ENCODE measurements at places on chromosomes 6 and 20.

GRCh38 chr6:31711233-31711632 is 3.9 kb upstream of the LY6G6D start:
- DNase-seq, result no peak

- DNase-seq, result peak; percentile 56
These were observed at the start of gene CCN2 for GRCh38 chr6:131950767-131951575. Gene CCN2, minus strand, starts transcription at chr6:131951372. Its CDS starts 200 bp downstream, at chr6:131951172.

DNA sequence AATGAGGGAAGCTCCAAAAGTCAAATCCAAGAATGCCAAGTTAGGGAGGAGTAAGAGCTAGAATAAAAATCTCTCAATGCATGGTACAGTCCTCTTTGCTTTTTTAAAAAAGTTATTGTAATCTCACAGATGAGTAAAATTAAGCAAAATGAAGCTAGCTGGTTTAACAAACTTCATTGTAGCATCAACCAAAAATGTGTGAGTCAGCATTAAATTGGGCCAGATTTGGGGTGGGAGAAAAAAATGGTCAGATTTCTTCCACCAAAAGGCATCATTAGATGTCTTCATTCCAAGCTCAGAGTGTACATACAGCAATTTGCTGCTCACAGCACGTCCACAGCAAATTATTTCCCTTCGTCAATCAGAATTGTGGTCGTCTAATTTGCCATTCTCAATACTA is 441.5 kb upstream of the FLRT3 start:
- DNase-seq, result no peak

DNA sequence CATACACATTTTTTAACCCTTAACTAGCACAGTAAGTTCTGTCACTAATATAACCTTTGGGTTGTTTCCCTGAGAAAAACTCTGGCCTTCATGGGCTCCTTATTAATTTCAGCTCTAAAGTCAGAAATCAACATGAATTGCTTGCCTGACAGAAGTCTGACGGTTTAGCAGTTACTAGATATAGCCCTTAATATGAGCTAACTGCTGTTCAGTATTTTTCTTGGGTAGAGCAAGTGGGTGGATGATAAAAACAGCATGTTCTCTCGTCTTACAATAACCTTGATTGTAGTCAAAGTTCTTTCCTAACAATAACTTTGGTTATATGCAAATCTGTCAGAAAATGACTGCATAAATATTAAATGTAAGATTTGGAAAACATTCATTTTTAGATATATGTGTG is 81.0 kb downstream of the SH3BGRL2 start:
- no peak for DNase-seq

DNA sequence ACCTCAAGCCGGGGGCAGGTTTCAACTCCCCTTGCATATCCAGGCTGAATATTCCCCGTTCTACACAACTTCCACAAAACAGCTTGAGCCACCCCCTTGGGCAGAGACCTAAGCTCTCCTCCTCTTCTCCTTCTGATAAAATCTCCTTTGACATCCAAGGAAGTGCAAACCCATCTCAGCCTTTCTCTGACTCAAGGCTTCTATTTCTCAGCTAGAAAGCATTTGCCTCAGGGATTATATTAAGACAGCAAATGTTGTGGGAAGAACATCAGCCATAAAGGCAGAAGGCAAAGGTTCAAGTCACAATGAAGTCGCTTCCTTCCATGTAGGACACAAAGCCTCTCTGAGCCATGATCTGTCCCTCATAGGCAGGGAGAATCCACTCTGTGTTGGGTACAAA is 386.6 kb upstream of the ARID1B start:
- no peak for DNase-seq

- DNase-seq, result no peak
These were observed 21.8 kb upstream of the SRF start for GRCh38 chr6:43149265-43149664.

- DNase-seq, result no peak
These were observed 13.4 kb downstream of the ZNF318 start for GRCh38 chr6:43355862-43356590.

DNA sequence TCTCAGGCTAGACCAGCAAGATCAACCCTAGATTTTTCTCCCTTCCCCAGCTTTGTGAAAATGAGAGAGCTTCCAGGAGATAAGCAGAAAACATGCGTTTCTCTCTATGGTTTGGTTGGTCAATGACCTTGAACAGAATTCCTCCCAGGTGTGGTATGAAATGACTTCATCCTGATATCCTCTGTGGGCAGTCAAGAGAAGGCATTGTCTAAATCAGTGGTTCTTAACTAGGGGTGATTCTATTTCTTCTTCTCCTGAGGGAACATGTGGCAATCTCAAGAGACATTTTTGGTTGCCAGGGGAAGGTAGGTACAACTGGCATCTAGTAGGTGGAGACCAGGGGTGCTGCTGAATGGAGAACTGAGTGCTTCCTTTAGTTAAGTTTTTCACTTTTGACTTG is 12.4 kb downstream of the IFT52 start:
- no peak for DNase-seq

DNA sequence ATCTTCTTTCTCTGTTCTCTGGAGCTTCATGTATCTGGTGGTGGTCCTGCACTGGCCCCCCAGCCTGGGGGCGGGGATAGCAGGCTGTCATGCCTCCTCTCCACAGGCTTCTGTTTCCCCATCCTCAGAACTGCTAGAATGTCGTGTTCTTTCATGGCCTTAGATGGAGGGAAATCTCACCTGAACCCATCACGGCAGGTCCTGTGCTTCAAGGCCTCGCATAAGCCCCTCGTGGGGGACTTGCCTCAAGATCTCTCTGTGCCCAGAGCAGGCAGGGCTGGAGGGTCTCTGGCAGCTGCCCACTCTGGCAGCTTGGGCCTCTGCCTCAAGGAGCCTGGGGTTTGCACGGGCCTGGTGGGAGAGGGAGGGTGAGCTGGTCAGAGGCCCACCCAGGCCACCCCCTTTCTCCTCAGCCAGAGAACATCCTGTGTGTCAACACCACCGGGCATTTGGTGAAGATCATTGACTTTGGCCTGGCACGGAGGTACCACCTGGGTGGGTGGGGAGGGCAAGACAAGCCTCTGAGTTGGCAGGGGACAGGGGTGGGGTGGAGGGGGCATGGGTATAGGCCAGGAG is 11.3 kb downstream of the MYLK2 start:
- DNase-seq, result no peak

GRCh38 chr6:137571854-137572253 is 77.7 kb upstream of the OLIG3 start:
- DNase-seq, result peak; percentile 27

DNA sequence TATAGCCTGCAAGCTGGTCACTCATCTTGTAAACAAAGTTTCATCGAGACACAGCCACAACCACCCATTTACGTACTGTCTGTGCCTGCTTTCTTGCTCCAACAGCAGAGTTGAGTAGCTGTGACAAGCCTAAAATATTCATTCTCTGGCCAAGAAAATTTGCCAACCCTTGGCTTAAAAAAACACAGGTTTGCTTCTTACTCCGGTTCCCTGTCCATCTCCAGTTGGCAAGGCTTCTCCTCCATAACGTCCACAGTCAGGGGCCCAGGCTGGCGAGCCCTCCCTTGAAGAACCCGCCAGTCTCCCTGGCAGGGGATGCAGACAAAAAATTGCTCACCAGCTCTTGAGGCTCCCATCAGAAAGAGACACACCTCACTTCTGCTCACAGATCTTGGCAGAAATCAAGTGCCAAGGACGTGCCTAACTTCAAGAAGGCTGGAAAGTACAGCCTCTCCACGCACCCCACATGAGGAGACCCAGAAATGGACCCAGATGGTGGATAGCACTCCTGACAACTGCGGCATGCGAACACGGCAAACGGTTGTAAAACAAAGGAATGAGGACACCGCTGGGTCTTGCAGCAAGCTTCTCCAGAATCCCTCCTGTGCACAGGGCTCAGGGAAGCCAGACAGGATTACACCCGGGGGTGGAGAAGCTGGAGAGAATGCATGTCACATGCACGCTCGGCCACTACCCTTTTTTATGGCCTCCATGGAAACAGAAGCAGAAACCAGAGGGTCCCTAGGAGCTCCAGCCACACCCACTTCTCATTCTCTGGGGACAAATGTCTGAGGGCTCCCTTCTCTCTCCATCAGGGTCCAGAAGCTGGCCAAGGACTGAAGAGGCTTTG is 59.8 kb upstream of the SIRPA start:
- no peak for DNase-seq

DNA sequence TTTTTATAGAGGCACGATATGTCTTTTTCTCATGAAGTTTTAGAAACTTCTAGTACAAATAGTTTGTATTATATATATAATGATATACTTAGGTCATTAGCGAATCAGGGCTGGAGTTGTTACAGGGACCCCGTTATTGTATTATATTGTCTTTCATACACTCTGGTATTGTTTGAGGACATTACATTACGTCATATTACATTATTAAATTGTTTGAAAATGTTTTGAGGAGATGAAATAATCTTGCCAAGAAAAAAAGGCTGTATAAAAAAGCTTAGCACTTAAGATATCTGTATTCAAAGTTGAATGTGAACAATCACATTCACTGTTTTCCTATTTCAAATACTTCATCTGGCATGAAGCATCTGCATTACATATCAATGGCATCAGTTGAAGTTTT is 239.6 kb upstream of the ASCC3 start:
- DNase-seq, result no peak

GRCh38 chr6:132866762-132867449 is 52.5 kb downstream of the RPS12 start:
- no peak for DNase-seq

DNA sequence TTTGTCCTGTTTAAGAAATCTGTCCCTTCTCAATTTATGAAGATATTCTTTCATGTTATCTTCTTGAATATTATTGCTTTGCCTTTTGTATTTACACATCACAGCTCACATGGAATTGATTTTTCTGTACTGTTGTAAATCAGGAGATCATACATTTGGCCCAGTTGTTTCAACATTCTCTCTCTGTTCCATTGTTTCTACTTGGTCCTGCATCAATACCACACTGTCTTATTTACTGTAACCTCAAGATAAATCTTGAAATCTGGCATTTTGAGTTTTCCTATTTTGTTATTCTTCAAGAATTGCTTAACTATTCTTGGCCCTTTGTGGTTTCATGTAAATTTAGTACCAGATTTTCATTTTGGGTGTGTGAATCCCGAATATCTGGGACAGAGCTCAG is 121.7 kb upstream of the CCN2 start:
- no peak for DNase-seq

GRCh38 chr6:28589957-28590349 is 64.3 kb downstream of the GPX5 start:
- no peak for DNase-seq

- DNase-seq, result no peak
These were observed 81.5 kb downstream of the HAO1 start for GRCh38 chr20:7858734-7859250.

- no peak for DNase-seq
These were observed 55.7 kb upstream of the PRND start for GRCh38 chr20:4666001-4666479.

GRCh38 chr20:62015540-62016288 is 50.0 kb downstream of the TAF4 start:
- DNase-seq, result no peak

DNA sequence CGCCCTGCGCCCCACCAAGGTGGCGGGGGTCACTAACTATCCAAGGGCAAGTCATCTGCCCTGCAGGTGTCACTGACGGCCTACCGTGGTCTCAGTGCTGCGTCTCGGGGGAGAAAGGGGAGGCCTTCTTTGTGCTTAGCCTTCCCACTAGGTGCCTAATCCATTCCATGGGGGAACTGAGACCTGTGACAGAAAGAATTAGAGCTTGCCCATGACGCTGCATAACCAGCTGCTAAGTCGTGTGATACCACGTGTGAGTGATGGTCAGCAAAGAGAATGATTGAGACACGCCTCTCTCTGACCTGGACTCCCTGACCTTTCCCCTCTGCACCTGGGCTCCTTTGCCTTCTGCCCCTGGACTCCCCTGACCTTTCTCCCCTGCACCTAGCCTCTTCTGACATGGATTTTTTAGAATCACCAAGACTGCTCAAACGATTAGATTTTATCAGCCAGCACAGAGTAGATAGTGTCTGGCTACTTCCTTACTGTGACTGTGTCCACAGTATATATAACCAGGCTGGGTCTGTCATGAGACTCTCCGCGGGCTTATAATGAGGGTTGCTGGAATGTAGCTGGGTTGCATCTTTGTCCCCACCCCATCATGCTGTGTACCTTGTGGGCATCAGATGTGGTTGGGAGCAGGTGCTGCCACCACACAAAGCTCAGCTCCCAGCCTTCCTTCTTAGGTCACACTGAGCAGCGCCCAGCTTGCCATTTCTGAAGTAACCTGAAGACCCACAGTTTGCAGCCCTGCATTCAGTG is 140.6 kb downstream of the TMEM242 start:
- no peak for DNase-seq

DNA sequence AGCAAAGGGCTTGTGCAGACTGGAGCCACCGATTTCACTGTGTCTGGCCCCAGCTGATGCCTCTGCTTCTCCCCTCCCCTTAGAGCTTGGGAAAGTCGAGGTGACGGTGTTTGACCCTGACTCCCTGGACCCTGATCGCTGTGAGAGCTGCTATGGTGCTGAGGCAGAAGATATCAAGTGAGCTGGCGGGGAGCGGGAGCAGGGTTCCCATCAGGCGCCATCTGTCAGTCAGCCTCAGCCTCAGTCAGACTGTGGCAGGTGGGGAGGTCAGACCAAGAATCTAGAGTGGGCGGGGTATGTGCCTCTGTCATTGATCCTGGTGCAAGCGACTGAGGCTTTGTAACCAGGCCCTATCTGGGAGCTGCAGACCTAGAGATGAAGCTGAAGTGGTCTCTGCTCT is 5.5 kb downstream of the ERGIC3 start:
- DNase-seq, result no peak

DNA sequence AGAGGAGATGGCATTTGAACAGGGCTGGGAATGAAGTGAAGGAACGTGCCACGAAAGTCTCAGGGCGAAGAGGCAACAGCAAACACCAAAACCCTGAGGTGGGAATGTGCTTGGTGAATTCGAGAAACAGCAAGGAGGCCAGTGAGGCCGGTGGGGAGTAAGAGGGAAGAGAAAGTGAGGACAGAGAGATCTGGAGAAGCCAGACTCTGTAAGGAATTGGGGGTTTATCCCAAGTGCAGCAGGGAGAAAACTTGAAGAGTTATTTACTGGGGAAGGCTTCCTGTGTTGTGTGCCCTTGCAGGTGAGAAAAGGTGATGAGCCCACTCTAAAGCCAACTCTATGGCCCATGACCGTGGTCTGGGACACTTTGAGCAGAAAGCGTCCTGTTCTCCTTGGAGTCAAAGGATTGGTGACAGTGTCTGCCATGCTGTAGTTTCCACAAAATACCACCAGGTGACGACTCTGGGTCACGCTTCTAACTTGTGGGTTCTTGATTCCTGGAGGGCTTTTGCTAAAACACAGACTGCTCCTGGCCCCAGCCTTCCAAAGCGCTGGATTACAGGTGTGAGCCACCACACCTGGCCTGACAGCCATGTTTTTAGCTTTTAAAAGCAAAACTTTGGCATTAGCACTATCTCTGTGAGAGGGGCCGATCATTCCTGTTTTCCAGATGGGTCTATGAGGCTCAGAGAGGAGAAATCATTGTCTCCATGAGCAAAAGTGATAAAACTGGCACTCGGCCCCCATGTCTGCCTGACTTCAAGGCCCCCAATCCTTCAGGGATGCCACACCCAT is 18.0 kb upstream of the CSNK2A1 start:
- DNase-seq, result no peak

GRCh38 chr6:95686895-95687294 is 109.6 kb downstream of the MANEA start:
- no peak for DNase-seq
